ENCODE measurements at places on chromosomes 11 and 22. TPM values are rescaled to one million over a fixed set of nuclear protein-coding genes. Genes with fewer than 3 reads are reported as not detected.

DNA sequence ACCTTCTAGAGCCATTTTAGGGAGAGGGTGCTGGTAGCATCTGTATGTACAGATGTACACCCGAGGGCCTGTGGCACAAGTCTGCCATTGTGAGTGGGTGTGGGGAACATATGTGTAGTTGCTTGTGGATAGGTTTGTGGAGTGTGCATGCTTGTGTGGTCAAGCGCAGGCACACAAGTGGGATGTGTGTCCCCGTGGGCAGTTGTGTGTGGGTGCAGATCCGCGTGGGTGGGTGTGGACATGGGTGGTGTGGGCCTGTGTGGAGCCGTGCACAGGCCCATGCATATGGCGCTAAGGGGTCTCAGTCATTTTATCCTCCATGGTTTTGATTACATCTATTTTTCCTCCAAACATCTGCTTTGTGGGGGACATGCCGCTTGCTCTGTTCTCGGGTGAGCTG is 28.8 kb downstream of the ALX4 start:
- no peak for DNase-seq

CDC42BPG gene
- total RNA-seq: 9.4 TPM

CFAP300 gene
- total RNA-seq: 11.9 TPM

DNA sequence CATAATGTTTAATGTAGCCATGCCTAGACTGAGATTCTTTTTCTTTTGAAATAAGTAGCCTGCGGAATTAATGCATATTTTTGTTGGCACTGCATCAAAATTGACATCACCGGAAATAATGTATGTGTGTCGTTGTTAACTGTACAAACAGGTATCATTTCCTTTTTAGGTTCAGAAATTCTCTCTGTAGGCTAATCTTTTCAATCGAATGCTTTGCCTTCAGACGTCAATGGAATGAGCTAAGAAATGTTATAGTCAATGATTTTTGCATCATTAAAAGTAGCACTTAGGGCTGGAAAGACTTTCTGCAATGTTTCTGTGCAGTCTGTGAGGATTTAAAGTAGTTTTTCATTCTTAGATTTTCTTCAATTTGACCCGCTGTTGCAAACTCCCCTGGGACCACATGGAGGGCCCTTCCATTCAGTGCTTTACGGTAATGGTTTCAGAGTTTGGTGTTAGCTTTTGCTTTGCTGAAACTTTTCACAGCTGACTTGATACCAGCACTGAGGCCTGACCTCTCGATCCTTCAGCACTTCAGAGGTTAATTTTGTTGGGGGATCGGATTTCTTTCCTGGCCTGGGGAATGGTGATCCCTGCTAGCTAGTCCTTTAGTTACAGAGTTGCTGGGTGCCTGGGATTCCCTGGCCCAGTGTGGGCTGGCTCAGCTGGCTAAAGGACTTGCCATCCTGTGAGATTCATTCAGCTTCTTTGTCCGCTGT is 137.8 kb downstream of the DBX1 start:
- DNase-seq: peak; percentile 84

GRCh38 chr11:33945481-33946268 is 53.8 kb upstream of the LMO2 start:
- DNase-seq: no peak

GRCh38 chr11:96125400-96125799 is 201.5 kb upstream of the MTMR2 start:
- DNase-seq: no peak

SOX6 gene
- 12.1 TPM for total RNA-seq

DNA sequence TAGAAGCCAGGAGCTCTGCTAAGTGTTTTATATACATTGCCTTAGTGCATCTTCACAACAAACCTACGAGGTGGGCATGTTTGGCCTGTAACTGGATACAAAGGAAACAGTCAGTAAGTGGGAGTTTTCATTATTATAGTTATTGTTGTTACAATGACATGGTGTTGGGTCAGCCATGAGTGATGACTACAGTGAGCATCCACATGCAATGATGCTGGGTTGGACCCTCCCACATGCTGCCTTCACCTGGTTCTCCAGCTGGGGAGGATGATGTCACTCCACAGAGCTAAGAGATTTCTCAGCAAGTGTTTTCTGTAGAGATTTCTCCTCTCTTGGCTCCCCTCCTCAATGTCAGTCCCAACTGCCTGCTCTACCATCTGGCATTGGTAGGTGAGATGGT is 59.3 kb downstream of the EHF start:
- peak; percentile 19 for DNase-seq

TPBGL gene
- not detected for total RNA-seq

- no peak for DNase-seq
Measured at GRCh38 chr11:36333897-36334296, 37.8 kb downstream of the PRR5L start.

CASP4 gene
- total RNA-seq: 150 TPM

DNA sequence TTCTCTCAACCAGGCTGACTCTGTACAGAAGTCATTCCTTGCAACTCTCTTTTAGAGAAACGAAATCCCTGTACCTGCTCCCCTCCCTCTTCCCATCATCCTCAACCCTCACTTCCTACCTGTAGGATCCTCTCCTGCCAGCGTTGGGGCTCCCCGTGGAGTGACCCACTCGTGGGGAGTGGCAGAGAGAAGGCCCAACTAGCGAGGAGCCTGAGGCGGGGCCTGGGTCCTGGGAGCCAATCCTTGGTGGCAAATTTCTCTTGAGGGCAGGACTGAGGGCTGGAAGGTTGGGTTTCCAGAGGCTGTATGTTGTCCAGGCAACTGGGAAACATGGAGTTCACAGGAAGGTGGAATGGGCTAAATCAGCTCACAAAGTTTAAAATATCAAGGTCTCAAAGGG is 10.4 kb downstream of the NHERF4 start:
- peak; percentile 49 for DNase-seq

DNA sequence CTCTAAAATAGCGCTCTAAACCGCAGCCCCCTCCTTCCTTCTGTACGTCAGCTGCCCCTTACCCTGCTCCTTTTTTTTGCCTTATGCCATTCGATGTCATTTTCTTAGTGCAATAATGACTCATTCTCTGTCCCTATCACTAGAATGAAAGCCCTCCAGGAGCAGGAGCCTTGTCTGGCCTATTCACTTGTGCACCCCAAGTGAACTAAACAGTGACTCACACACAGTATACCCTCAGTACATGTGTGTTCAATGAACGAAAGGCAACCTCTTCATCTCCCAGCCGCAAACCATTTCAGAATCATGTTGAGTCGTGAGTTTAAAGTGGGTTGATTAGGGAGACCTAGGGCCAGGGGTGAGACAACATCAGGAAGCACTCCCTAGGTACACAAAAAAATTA is 50.7 kb upstream of the SPATA19 start:
- no peak for DNase-seq

DNA sequence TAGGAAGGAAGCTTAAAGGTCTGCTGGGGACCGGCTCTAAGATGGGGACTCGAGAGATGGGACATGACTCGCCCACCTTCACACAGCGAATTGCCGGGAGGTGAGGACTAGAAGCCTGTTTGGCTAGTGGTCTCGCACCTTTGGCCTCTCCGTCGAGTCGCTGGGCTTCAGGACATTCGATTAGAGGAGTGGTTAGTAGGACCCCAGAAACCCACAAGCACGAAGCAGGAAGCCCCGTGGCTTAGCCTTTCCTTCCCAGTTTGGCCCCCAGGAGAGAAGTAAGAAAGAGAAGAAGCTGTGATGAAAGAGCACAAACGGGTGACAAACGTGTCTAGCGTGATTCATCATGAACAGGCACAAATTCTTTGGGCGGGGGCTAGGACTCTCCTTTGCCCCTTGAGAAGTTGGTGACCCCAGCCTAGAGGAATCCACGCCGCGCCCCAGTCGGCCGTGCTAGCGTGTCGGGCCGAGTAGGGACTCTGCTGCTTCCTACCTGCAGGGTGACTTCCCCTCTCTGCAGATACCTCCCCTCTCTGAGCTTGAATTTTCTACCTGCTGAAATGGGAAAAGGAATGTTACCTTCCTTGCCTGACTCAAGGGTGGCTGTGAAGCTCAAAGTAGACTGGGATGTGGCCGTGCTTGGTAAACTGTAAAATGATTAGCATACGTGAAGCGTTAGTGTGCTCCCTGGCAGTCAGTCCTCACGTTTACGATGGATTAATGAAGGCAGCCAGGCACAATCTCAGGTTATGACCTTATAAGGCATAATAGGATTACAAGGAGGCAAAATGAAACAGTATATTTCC is 1.1 kb upstream of the ADM start:
- DNase-seq: peak; percentile 80

- no peak for DNase-seq
Measured at GRCh38 chr11:61126256-61126655, 24.0 kb downstream of the CD5 start.

BCR gene
- 109 TPM for total RNA-seq

DNA sequence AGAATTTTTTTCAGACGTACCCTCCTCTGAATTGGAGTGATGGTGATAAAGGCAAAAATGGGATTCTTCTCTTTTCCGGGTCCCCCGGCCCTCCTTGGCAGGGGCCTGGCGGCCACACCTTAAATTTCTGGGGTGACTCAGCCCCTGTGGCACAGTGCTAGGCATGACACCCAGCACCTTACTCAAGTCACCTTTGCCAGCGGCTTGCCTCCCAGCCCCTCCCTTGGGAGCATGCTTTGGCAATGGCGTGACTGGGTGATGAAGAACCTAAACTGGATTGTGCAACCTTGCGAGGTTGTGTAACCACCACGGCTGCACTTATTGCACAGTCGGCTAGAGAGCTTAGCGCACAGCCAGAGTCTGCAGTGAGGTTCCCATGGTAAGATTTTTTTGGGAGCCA is 16.2 kb upstream of the LDLRAD3 start:
- DNase-seq: peak; percentile 93

DNA sequence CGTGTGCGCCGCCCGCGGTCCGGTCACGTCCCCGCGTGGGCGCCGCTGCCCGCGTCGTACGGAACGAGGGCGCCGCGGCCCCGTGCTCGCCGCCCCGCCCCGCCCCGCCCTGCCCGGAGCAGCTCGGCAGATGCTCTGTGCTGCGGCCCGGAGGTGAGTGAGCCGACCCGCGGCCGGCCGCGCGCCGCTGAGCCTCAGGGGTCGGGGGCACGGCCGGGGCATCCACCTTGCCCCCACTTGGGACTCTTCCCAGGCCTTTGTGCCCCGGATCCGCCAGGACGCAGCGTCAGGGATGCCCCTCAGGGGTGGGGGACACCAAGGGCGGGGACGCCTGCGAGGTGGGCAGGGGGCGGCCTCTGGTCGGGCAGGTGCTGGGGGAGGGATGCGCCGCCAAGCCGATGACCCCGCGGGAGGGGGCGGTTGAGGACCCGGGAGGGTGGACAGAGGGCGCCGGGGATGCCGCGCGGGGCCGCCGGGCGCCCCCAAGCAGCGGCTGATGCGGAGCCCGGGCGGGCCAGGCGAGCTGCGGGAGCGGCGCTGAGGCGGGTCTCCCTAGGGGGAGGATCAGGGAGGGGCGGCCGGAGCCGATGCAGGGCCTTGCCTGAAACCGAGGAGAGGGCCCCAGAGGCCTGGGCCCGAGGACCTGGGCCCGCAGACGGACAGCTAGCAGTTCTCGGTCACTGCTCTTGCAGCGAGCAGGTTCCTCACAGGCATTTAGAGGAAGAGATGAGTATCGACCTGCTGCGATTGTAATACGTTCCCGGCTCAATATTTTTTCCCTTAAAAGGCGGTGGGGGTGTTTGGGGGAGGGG is at the start of gene GNAZ:
Gene GNAZ (plus strand): TSS at position 102 of the 812 bp plus-strand sequence. CDS start 25,177 bp downstream, outside the sequence.
- DNase-seq: no peak

OR52I1 gene
- total RNA-seq: not detected

DNA sequence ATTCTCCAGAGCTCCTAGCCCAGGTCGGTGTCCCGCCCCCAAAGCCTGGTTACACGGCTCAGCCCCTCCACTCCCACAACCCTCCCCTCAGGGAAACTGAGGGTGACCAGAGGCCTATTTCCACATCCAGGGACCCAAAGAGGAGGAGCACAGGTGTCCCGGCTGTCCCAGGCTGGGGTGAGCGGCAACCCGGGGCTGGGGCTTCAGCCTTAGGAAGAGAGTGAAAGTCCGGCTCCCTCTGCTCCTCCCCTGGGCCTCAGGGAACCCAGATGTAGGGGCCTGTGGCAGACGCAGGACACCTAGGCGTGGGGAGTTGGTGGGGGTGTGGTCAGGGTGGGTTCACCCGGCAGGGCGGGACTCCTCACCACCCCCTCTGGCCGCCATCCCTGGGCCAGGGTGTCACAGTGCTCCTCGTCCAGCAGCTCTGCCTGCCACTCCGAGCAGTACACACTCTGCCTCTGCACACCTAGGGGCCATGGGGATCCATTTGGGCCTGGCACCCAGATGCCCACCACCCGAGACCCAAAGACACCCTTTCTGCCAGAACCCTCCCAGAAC is 63.1 kb downstream of the ARFGAP3 start:
- DNase-seq: no peak

DNA sequence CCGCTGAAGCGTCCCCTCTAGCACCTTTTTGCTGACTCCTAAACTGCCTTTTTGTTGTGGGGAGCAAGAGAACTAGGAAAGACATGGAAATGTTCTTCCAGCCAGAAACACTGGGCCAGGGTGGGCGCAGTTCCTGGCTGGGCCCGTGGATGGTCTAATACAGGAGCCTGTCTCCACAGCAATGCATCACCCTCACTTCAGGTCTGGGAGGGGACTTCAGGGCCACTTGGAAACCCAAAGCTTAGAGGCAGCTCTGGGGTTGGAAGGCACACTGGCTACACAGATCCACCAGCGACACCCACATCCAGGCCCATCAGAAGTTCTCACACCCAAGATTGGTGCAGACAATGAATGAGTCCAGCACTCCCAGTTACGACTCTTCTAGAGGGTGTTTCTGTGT is 120.3 kb downstream of the ETS1 start:
- no peak for DNase-seq

DNA sequence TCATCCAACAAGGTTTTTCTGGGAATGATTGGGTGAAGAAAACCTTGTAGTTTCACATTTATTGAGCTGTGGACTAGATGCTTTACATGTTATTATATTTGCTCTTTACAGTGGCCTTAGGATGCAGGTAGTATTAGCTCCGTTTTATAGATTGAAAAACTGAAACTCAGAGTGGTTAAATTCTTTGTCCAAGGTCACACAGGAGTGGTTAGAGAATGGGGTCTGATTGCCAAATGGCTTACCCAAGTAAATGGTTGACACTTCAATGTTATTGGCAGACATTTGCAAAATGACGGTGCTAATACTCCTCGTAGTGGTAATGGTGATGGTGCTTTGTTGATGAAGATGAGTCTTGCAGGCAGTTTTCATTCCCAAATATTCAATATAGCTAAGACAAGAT is 2.2 kb downstream of the GTPBP1 start:
- DNase-seq: no peak

GRCh38 chr11:113176599-113177360 is 137.6 kb upstream of the TTC12 start:
- peak; percentile 11 for DNase-seq

All from renal cortical epithelial cell (primary cell).